ENCODE measurements at places on chromosomes 11 and 22.

GRCh38 chr11:66317723-66318599, 1.1 kb upstream of the CD248 start:
- DNase-seq, result no peak

DNA sequence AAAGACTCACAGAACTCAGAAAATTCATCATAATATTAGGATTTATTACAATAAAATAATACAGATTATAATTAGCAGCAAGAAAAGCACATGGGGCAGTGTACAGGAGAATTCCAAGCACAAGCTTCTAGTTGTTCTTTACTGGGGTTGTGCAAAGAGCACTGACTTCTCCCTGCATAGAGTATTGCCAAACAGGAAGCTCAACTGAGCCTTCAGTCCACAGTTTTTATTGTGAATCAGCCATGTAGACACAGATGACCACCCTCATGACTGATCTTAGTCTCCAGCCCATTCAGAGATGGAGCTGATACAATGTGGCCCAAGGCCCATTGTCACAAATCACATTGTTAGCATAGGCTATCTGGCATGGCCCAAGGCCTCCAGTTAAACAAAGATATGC, 798.9 kb downstream of the KCNA4 start:
- DNase-seq, result no peak

GRCh38 chr11:124541204-124541603, 2.2 kb downstream of the OR8B12 start:
- DNase-seq, result no peak

GRCh38 chr11:62419314-62419929, 589 bp downstream of the SCGB1A1 start:
- no peak for DNase-seq

DNA sequence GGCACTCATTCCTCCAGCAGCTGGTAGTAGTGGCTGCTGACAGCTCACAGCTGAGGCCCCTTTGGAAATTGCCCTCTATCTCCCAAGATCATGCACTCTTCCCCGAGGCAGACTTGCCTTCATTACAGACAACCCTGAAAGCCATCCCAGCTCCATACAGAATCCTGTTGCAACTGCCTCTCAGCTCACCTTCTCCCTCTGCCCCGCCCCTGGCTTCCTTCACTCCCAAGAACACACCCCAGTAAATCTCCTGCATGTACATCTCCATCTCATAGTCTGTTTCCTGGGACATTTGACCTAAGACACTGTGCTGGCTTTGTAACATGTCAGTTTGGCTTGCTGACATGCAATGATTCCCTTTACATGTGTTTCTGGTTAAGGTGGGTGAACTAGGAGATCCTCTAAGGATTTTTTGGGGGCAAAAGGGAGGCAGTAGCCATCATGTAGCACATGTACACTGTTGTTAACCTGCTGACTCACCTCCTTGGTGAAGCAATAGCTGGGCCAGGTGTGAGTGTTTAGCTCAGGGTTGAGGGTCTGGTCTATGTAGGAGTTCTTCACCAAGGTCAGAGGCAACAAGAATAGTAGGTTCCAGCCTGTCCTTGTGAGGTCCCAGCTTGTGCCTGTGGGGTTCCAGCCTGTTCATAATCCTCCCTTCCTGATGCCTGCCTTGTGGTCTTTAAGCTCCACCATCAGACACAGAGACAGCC, 179.6 kb downstream of the CSNK2A3 start:
- no peak for DNase-seq

DNA sequence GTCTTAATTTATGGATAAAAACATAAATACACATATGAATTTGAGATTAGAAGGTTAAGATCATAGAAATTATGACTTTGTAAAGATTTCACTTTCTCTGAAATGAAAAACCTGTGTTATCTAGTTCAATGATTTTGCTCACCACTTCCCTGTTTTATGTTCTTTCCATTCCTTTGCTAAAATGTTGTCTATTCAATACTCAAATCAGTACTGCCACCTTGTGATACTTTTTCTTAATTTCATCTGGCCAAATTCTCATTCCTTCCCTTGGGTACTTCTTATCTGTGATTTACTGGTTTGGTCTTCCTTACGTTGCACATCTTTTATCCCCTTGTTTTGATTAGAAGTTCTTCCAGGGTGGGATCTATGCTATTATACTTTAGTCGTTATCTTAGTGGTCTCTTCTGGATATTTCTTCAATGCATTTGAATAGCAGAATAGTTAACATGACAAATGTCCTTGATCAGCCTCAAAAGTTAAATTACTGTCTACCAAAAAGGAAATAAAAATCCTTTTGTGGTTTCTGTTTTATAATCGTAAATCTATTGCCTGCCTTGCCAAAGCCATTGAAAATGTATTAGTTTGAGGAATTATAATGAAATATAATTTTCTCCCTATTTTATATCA, 197.0 kb downstream of the PGR start:
- DNase-seq, result no peak

GRCh38 chr22:26285632-26286031, 116.4 kb downstream of the SEZ6L start:
- no peak for DNase-seq

- DNase-seq, result no peak
These were observed 1.4 kb upstream of the LRRC10B start for GRCh38 chr11:61507012-61507768.

GRCh38 chr22:48937032-48937639, 890.5 kb downstream of the BRD1 start:
- no peak for DNase-seq

DNA sequence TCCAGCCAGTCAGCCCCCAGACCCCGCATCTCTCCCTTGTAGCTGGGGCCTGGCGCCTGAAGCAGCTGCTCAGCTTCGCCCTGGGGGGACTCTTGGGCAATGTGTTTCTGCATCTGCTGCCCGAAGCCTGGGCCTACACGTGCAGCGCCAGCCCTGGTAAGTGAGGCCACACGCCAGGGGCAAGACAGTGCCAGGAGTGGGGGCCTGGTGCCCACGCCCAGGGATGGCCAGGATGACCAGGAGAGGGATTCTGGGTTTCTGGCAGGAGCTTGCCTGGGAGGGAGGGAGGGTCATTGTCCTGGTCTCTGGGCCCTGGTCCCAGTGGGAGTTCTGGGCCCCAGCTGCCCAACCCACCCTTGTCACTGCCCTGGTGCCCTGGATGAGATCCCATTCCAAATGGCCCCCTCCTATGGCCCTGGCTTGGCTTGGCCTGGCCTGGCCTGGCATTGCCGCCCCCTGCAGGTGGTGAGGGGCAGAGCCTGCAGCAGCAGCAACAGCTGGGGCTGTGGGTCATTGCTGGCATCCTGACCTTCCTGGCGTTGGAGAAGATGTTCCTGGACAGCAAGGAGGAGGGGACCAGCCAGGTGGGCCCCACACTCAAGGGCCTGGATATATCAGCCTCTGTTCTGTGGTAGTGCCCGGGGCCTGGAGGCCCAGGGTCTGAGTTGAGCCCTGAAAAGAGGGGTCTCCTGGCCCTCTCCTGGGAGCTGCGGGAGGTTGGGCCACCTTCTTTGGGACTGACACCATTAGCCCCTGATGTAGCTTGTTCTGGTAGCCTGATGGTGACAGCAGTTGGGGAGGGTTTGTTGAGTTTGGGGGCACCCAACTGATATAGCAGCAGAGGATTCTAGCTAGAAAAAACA, 3.7 kb downstream of the SLC39A13 start:
- no peak for DNase-seq

DNA sequence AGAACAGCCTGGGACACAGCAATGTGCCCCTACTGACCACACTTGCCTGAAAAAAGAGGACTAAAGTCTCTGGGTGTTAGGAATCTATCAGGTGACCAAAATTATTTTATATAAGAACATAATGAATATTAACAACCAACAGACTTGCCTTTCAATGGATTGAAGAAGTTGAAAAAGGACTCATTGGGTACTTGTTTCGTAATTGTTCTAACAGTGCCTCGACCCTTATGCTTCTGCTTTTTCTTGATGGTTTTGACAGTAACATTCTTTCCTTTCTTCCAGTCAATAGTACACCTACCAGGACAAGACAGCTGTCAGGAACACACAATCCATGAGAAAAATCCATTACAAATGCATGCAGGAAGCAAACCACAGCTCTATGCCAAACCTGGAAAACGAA, 29.0 kb upstream of the PHLDA2 start:
- DNase-seq, result no peak

DNA sequence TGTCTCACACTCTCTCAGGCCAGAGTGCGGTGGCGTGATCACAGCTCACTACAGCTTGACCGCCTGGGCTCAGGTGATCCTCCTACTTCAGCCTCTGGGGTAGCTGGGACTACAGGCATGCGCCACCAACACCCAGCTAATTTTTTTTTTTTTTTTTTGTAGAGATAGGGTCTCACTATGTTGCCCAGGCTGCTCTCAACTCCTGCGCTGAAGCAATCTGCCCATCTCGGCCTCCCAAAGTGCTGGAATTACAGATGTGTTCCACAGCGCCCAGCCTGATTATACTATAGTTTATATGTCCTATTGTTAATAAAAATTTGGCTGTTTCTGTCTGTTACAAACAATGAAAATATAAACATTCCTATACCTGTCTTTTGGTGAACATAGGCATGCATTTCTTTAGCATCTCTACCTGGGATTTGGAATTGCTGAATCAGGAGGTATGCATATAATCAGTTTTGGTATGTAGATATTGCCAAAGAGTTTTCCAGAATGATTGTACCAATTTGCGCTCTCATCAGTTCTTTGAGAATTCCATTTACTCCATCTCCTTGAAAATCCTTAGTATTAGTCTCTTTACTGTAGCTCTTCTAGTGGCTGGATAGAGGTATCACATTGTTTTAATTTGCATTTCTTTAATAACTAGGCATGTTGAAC, 78.8 kb downstream of the TEAD1 start:
- no peak for DNase-seq

GRCh38 chr11:69115586-69116560, 39.9 kb upstream of the SMIM38 start:
- no peak for DNase-seq

- no peak for DNase-seq
These were observed 493.5 kb downstream of the DLG2 start for GRCh38 chr11:85133636-85134035.
